ENCODE measurements at places on chromosomes 1 and 21.

DNA sequence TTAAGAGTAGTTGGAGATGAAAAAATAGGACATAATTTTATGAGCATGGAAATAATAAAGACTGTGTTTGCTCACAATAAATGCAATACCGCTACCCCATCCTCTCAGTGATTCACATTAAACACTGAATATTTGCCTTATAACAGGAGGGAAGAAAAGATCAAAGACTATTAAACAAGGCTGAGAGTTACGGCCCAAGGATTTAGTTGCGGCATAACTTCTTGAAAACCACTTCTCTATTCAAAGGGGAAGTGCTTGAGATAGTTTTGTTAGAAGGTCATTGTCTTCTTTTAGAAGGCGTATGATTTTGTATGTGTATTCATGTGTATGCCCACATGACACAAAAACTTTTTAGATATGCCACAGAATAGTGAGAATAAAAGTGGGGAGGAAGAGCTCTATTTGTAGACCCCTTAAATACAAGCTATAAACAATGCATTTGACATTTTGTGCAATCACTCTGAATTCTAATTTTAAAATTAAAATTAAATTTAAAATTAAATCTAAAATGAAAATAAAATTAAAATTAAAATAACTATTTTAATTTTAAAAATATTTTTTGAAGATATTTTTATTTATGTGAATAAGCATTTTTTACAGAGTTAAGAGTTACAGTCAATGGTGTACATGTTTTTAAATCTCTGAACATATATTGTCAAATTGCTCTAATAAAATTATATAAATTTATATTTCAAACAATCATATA lies 986.6 kb upstream of the ADAMTS5 start:
- no peak for DNase-seq

DNA sequence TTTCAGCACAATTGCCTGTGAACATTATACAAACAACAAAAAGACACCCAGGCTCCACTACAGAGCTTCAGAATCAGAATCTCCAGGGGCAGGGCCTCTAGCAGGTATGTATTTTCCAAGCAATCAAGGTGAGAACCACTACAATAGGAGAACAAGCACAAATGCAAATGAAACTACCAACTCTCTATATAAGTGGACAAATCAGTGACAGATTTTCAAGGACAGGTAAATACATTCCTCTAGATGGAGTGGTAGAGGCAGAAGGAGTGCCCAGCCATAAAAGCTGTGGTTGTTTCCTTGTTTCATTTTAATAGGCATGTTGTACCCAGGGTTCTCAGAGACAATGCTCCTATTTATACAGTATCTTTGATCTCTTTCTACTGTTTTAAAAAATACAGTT lies 20.1 kb upstream of the CCDC17 start:
- DNase-seq, result no peak

GRCh38 chr1:222697203-222697602 lies 15.1 kb downstream of the AIDA start:
- DNase-seq, result no peak

DNA sequence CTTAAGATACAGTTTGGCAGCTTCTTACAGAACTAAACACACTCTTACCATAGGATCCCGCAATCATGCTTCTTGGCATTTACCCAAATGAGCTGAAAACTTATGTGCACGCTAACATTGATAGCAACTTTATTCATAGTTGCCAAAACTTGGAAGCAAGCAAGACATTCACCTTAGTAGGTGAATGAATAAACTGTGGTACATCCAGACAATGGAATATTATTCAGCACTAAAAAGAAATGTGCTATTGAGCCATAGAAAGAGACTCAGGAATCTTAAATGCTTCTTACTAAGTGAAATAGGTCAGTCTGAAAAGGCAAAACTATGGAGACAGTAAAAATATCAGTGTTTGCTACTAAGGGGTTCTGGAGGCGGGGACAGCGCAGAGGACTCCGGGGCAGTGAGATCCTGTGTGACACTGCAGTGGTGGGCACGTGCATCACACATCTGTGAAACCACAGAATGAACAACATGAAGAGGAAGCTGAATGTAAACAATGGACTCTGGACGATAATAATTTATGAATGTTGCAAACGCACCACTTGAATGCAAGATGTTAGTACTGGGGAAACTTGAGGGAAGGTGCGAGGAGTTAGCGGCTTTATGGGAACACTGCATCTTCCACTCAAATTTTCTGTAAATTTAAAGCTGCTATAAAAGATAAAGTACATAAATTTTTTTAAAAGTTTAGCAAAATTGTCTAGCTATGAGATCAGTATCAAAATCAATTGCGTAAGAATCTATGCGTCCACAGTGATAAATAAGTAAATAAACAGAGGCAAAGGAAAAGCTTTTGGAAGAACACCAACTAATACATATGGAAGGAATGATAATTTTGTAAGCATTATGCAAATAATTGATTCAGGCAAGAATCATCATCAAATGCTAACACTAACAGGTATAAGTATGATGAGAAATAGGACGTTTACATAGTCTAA lies 15.4 kb upstream of the SPATC1L start:
- DNase-seq, result no peak

- no peak for DNase-seq
Observed at GRCh38 chr21:34687065-34687464, 18.3 kb downstream of the CLIC6 start.

GRCh38 chr1:84665703-84666317 lies 24.5 kb downstream of the SSX2IP start:
- no peak for DNase-seq

GRCh38 chr21:21137986-21138385 lies 139.8 kb downstream of the NCAM2 start:
- DNase-seq, result no peak

DNA sequence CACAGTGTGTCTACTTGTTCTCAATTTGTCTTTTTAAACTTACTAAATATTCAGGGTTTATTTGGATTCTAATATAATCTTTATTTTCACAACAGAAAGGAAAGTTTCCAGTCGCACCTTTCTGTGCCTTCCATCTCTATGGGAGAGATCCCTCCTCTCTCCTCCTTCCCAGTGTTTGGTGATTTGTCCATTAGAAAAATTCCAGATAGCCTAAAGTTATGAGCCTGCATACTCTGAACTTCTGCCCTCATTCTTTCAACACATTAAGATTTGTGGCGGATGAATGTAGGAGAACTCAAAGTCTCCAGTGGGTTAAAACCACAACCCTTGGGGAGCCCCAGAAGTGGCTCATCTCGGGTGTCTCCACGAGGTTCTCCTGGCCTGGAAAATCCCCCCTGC lies 3.6 kb downstream of the NHLH2 start:
- DNase-seq, result no peak

DNA sequence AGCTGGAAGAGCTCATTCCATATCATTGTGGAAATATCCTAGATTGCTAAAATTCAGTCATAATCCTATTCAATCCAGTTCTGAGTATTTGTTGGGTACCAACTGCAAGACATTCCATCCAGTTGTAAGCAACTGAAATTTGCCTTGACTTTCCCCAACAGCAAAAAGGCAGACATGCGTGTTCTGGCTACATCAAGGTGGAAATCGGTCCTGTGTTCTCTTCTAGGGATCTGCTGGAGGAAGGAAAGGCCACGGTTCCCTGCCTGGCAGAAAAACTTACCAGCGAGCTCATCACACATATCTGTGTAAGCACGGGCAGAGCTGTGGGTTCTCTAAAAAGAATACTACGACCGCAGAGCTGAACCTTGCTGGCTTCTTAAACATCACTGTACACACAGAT lies 17.5 kb downstream of the MX1 start:
- DNase-seq, result no peak

DNA sequence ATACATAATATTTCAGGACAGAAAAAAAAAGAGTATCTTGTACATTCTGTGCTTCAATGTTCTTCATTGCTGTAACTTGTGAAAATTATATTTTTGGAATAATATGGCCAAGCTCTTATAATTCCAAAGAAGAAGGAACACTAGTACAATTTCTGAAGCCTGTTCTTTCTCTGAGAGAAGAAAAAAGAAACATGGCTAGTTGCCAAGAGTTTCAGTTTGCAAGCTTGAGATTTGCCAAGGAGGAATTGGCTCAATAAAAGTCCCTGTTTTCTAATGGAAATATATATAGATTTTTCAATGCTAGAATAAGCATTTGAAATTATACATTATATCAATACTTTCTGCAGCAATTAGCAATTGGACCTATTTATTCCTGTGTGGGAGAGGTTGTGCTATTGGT lies 285.2 kb upstream of the NEGR1 start:
- no peak for DNase-seq

- DNase-seq, result no peak
Observed at GRCh38 chr1:156402331-156403020, 33.5 kb downstream of the RHBG start.

DNA sequence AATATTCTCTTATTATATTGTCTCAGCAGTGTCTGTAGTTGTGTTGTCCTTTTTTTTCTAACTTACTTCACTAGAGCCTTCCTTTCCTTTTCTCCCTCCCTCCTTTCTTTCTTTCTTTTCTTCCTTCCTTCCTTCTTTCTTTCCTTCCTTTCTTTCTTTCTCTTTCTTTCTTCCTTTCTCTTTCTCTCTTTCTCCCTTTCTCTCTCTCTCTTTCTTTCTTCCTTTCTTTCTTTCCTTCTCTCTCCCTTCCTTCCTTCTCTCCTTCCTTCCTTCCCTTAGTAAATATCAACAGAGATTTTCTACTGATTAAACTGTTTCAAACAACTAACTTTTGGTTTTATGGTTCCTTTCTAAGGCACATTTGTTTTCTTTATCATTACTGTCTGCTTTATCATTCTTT lies 43.1 kb upstream of the PGBD5 start:
- DNase-seq, result no peak

- no peak for DNase-seq
Observed at GRCh38 chr1:197807216-197807615, 31.9 kb upstream of the DENND1B start.

GRCh38 chr1:25343872-25344271 lies 5.7 kb downstream of the TMEM50A start:
- DNase-seq, result no peak

- DNase-seq, result no peak
Observed at GRCh38 chr1:160376525-160377131, 9.8 kb downstream of the NHLH1 start.

- no peak for DNase-seq
Observed at GRCh38 chr1:111833334-111833733, 77.6 kb downstream of the DDX20 start.

DNA sequence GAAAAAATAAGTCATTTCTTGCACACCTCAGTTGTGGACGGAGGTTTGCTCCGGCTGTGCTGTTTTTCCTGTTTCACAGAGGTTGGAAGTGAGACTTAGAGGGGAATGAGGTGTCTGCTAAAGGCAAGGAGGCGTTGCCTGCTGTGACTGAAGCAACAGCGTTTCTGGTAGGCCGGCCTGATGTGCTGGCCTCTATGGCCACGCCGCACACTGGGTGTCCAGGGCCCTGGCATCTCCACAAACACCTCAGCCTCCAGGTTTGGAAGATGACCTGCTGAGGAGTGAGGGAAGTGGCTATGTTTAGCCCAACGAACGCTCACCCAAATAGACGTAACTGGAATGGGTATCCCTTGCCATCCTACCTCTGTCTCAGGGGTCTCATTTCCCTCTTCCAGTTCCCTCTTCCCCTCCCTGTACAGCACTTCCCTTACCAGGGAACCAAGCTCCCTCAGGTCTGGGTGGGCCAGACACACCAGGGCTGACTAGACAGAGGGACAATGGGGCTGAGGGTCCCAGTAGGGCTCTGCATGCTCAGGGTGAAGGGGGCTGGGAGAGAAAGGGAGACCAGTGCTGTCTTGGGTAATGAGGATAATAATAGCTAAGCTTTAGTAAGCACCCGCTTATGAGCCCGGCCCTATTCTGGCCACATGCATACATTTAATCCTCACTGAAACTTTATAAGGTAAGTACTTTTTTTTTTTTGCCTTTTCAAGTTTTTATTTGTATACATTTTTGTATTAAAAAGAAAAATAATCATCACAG lies 11.9 kb downstream of the CACNA1S start:
- DNase-seq, result no peak

DNA sequence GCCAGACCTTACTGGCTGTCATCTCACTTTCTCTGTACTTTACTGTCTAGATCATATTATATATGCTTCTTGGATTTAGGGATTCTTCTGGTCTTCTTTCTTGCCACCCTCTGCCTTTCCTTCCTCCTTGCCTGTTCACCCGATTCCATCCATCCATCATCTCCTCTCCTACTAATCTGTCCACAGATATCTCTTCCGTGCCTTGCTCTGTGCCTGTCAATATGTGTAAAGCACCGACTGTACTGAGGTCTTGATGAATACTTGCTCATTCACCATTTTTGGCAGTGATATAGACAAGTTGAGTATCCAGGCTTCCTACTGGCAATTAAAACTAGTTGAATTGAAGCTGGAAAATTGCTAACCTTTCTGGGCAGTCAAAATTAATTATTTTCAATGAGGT lies 8.1 kb downstream of the FMN2 start:
- no peak for DNase-seq

GRCh38 chr1:107593501-107594209 lies 371.3 kb downstream of the VAV3 start:
- DNase-seq, result no peak

GRCh38 chr1:68232289-68233148 lies at the start of gene WLS:
Gene WLS, minus strand, starts transcription at chr1:68232523. Its CDS starts 224 bp downstream, at chr1:68232299.
- DNase-seq, result peak; percentile 80

- DNase-seq, result no peak
Observed at GRCh38 chr1:233738850-233739249, 124.9 kb downstream of the KCNK1 start.

GRCh38 chr1:224705578-224705977 lies 89.5 kb downstream of the CNIH3 start:
- no peak for DNase-seq

GRCh38 chr1:35561297-35561971 lies 3.8 kb downstream of the NCDN start:
- DNase-seq, result no peak

Measured in posterior cingulate gyrus (tissue), 11 donors.